ENCODE measurements at places on chromosomes 12 and 14. TPM values are rescaled to one million over a fixed set of nuclear protein-coding genes. Genes with fewer than 3 reads are reported as not detected.

DNA sequence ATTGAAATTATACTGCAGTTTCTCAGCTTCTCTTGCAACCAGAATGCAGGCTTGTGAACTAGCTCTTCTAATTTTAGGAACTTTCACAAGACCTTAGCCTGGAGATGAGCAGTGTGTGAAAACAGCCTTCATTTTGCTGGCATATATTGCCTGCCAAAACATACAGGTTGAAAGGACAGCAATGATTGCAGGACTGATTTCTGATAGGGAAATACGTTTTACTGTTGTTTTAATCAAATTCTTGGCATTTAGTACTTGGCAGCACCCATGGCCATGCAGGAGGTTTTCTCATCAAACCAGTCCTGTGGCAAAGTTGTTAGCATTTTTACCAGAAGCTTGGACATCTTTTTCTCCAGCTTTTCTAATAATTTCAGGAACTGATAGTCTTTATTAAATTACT is 91.9 kb upstream of the MUCL1 start:
- DNase-seq, result no peak
- no peaks in the 10 kb centered on the region for H3K36me3 ChIP-seq
- no peaks in the 10 kb centered on the region for H3K4me1 ChIP-seq
- H3K27me3 ChIP-seq, result no peaks in the 10 kb centered on the region
- no peak overlapping the region for H3K27ac ChIP-seq
- H3K4me3 ChIP-seq, result no peak overlapping the region

DNA sequence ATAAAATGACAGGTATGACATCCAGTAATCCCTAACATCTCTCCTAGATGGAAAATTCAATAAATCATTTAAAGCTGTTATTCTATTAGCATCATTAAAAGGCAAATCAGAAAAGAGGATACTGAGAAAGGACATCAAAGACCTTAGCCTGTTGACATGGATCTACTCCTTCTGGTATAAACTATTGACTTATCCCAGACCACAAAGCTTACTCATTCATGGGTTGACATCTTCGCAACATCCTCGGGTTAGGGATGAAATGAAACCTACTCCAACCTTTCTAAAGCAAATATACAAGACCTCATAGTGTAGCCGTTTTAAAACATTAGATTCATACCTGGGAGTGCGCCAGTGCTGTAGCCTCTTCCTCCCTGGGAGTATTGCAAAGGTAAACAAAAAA is 191.5 kb upstream of the BTG1 start:
- H3K4me3 ChIP-seq, result no peak overlapping the region
- no peaks in the 10 kb centered on the region for H3K36me3 ChIP-seq
- H3K4me1 ChIP-seq, result no peaks in the 10 kb centered on the region

GRCh38 chr12:106910202-106910601 is 45.5 kb upstream of the TMEM263 start:
- no peak for DNase-seq
- no peaks in the 10 kb centered on the region for H3K36me3 ChIP-seq
- H3K27me3 ChIP-seq, result no peaks in the 10 kb centered on the region
- H3K4me3 ChIP-seq, result no peak overlapping the region

- no peak for DNase-seq
- H3K27me3 ChIP-seq, result no peaks in the 10 kb centered on the region
- H3K4me1 ChIP-seq, result peaks cover 2% of the 10 kb centered on the region
- H3K4me3 ChIP-seq, result no peak overlapping the region
Observed at GRCh38 chr12:2083008-2083407, 30.2 kb downstream of the CACNA1C start.

Gene SGPP1
- 3.2 TPM for polyA plus RNA-seq

Data from small intestine (tissue), 16 donors.